ENCODE measurements at places on chromosomes 2 and 18.

GRCh38 chr2:109230941-109231420 lies 102.0 kb downstream of the SH3RF3 start:
- no peak for DNase-seq

GRCh38 chr2:74071426-74071825 lies 76.3 kb downstream of the BOLA3 start:
- no peak for DNase-seq

GRCh38 chr2:151974988-151975387 lies 123.9 kb downstream of the CACNB4 start:
- no peak for DNase-seq

GRCh38 chr2:221590861-221591365 lies 18.8 kb upstream of the EPHA4 start:
- DNase-seq = no peak

DNA sequence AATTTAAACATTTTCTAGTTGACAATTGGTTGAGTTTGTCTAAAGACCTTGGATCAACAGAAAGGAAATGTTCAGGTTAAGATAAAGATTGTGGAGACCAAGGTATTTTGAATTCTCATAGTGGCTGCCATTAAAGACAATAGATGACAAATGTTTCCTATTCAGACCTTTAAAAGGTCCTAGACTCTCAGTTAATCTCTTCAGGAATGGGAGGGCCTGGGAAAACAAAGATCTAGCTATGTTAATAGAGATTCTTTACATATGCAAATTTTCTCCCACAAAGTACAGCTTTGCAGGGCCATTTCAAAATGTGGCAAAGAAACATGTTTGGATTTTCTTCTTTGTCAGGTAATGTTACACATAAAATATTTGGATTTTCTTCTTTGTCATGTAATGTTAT lies 403.9 kb downstream of the SPAG16 start:
- no peak for DNase-seq

Measured in epithelial cell of proximal tubule (primary cell).